ENCODE measurements at places on chromosomes 4 and X. TPM values are rescaled to one million over a fixed set of nuclear protein-coding genes. Genes with fewer than 3 reads are reported as not detected.

The F9 gene
- not detected for polyA plus RNA-seq

The ANXA10 gene
- 0.33 TPM for polyA plus RNA-seq

The RPS6KA6 gene
- polyA plus RNA-seq = 3.3 TPM

The S100P gene
- polyA plus RNA-seq = 0.40 TPM

The CITED1 gene
- polyA plus RNA-seq = 0.12 TPM

The NR3C2 gene
- polyA plus RNA-seq = 0.10 TPM

The ASIC5 gene
- not detected for polyA plus RNA-seq

The TCEAL6 gene
- polyA plus RNA-seq = not detected

The OPHN1 gene
- 6.7 TPM for polyA plus RNA-seq

The CXorf38 gene
- polyA plus RNA-seq = 10.1 TPM

The BRS3 gene
- polyA plus RNA-seq = not detected
